Spleen (tissue), 13 donors: ENCODE measurements at places on chromosomes 2 and 18.

DNA sequence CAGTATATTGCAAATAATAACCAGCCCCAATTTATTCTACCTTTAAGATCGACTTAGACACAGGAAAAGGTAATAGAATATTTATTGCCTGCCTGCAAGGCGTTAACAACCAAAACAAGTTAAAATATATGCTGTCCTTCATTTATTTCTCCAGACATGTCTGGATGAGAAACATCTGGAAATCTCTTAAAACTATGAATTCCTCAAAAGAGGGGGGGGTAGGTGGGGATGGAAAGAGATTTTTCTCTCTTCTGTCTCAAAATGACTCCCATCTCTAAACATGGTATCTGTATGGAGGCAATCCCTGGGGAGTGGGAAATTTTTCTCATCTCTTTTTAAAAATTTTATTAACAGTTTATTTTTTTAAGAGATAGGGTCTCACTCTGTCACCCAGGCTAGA, 113.0 kb downstream of the CDH2 start:
- no peak for DNase-seq

DNA sequence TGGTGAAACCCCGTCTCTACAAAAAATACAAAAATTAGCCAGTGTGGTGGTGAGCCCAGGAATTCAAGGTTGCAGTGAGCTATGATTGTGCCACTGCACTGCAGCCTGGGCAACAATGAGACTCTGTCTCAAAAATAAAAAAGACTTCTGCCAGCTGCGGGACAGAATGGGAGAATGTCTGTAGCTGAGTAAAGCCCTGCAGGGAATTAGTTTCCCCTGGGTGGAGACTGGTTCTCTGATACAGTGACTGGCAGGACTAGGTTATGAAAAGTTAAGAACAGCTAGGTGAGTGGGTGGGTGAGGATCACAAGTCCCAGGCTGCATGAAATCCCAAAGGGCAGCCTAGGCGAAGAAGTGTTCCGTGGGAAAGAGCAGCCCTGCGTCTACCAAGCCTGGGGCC, 13.8 kb upstream of the CATIP start:
- no peak for DNase-seq

DNA sequence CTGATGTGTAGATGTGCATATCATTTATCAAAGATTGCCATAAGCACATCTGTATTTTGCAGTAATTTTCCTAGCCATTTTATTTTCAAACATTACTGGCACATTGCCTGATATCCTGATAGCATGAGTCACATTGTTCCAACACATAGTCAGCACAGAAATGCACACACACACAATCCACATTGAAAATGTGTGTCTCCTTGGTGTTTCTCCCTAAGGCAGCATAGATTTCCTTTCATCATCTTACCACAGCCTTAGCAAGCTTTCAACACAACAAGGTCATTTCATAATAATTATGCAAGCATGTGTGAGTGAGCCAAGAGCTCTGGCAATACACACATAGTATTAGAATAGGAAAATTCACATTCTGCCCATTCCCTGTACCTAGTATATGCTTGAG, 245.4 kb upstream of the MEIS1 start:
- no peak for DNase-seq

DNA sequence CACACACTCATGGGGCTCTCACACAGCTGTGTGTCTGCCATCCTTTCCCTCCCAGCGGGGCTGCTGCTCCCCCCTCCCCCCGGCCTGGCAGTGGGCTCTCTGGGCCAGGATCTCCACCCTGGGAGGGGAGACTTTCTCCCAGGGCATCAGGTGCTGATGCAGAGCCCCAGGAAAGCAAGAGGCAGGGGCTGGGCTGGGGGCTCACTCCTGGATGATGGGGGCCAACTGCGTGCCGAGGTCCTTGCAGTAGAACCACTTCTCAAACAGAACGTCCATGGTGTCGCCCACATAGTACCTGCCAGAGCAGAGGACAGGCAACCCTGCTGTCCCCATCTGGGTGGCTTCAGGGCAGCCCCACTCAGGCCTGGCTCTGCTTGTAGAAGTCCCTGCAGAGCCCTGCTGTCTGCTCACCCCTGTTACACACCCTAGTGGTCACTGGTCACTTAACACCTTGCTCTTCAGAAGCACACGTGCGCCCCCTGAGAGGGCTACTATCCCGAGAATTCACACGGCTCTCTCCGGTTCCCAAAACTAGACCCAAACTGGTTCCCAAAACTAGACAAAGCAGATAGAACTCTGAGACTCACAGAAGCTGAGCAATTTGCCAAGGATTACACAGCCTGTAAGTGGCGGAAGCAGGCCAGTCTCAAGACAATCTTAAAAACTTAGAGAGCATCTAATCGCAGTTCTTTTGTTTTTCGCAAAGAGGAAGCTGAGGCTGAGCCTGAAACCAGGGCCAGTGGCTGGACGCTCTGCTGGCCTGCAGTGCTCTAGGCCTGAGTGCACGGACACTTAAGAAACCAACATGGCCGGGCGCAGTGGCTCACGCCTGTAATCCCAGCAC, 6.6 kb upstream of the OXER1 start:
- no peak for DNase-seq

DNA sequence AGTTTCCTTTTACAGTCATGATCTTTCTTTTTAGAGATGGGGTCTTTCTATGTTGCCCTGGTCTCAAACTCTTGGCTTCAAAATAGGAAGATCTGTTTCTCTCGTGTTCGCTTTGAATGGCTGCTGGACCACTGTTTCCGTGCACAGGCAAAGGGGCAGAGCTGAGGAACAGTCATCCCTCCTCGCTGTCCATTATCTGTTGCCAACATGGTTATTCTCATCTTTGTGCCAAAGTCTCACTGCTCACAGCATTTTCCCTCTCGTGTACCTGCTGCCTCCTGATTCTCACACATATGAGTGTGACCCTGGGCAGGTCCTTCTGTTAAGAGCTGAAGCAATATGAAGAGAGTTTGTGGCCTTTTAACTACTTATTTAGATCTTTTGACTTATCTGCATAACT, 28.0 kb upstream of the CCNYL1 start:
- no peak for DNase-seq

GRCh38 chr2:22912398-22912797, 472.6 kb upstream of the KLHL29 start:
- no peak for DNase-seq

DNA sequence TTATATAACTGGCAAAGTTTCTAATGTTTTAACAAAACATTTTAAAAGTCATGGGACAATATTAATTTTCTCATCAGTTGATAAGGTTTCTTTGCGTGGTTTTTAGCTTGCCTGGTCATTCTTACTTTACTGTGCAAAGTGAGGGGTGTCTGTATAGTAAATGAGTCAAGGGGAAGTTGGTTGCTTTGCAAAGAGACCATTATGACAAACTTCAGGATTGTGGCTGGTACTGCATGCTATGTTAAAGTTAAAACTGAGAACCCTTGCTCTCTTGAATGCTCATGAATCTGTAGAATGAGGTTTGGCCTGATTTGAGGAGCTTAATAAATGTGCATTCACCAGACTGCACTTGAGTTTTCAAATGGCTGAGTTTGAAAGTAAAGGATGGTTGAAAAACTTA, 47.0 kb downstream of the COL4A4 start:
- no peak for DNase-seq

GRCh38 chr2:41899189-41899588, 148.6 kb upstream of the PKDCC start:
- DNase-seq, result no peak

DNA sequence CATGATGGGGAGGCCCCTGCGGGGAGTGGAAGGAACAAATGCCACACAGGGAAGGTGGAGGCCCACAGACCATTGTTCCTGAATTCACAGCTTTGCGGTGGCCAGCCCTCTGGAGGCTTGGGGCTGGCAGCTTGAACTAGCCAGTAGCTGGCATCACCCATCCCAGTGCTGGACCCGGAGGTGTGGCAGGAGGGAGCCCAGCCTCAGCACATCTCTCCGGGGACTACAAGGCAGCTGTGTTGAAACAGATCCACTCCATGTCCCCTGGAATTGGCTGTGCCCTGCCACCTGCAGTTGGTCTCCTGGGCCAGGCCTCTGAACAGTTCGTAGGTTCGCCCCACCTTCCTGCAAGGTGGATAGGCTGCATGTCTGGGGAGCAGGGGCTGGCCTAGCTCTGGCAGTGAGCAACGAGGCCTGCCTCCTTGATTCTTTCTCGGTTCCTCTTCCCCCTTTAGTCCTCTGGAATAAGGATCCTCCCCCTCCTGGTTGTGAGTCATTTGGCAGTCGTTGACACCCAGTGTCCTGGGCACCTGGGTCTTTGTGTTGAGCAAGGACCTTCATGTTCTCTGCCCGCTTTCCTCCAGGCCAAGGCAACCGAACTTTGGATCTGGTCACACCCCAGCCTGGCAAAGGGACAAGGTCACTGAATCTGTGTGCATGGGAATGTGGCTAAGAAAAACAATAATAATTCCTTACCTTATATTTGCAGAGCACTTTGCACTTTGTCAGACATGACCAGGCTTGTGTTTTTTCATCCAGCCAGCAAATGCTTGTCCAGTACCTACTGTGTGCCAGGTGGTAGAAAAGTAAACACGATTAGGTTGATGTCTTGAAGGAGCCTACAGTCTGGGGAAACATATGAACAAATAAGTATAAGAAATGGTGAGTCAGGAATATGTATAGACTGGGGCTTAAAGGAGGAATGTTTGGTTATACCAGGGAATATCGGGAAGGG, 55.0 kb upstream of the MCFD2 start:
- peak; percentile 79 for DNase-seq

DNA sequence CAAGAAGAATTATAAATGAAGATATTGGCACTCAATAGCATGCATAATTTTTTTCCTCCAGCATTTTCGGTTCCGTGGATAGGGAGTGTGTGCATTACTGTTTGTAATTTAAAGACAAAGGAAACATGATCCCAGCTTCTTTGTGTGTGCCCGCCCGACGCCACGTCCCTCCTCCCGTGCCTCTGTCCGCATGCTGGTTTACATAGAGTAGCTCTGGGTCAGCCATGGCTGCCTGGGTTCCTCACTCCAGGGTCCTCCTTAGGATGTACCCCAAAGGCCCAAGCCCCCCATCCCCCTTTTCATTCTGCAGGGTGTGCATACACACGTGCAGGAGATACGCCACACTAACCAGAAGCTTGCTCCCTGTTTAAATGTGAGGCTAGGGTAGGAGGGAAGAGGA, 214.7 kb downstream of the KLHL29 start:
- DNase-seq, result peak; percentile 22

DNA sequence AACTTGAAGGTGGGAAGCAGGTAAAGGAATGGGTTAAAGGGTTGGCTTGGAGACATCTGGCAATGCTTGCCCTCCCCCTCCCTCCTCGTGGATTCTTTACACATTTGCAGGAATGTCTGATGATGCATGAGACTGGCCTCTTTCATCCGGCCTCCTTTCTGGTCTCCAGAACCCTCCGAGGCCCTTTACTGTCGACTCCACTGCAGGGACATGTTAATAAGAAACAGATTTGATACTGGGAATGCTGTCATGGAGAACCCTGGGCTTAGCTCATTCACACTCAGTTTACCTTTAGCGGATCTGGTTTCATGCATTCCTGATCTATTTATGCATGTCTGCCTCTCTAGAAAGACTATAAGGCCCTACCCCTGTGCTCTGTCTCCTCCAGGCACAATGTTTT, 238.7 kb downstream of the TGIF1 start:
- DNase-seq, result no peak

DNA sequence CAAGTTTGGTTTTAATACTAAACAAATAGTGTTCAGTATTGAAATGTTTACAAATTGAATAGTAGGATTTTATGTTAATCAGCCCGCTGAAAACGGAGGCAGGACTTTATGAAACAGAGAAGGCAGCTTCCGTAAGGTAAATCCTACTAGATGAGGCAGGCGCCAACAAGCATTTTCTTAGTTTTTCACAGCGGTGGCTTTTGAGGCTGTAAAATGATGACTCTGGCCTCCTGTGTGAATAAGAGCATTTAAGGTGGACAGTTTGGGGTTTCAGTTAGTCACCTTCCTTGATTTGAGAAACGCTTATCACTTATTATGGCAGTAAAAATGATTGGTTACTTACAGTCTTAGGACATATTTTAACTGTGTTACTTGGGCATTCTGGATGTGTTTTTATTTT, 212.9 kb downstream of the PTGR3 start:
- DNase-seq, result no peak

DNA sequence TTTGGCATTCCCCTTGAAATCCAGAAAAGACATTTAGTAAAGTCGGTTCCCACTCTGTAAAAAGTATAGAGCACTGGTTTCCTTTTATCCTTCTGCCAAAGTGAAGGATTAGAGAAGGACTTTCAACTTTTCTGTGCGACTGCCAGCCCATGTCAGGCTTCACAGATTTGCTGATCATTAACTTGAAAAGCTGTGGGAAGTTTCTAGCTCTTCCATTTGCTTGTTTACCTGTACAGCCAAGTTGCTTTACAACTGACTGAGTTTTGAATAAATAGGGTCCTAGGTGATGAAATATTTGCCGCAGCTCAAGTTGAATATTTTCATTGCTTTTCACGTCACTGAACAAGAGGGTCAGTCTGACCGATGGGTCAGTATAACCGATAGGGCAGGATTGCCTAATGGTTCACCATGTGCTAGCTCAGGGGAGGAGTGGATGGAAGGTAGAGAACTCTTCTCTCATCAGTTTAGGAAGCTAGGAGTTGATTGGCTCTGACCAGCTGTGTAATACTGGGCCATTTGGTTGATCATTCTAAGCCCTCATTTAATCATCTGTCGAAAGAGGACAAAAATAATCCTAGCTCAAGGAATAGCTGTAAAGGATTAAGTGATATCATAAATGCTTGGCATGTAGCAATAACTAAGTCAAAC, 30.4 kb downstream of the UPP2 start:
- no peak for DNase-seq
